ENCODE measurements at places on chromosomes 3 and 15.

DNA sequence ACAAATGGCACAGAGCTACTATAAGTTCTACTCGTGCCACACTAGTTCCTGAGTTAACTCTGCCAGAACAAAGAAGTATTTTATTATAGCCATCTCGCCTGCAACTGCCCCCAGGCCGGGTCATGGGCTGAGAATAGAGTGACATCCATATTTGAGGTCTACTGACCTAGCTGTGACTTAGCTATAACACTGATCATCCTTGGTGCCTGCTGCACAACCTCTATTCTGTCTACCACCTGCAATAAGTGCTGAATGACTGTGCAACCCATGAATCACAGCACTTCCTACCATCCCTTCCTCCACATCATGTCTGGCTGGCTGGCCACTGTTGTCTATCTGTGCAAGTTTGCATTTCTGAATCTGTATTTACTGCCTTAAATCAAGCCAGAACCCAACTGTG is 506.5 kb upstream of the TBL1XR1 start:
- DNase-seq = no peak

DNA sequence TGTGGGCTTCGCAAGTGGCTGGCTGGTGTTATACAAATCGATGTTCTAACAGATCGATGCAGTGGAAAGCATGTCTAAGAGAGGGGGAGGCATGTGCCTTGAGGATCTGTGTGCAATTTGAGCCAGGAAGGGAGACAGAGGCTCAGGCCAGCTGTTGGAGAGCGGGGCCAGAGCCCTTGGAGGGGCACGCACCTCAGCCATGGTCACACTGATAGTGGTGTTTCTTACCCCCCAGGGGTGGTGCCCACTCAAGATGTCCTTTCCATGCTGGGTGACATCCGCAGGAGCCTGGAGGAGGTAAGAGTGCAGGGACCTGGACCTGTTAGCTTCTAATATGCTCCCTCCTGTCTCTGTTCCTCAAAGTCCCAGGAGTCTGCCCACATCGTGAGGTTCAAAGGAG is 3.8 kb upstream of the ABTB1 start:
- DNase-seq = no peak

GRCh38 chr3:5136919-5137429 is 14.9 kb downstream of the ARL8B start:
- DNase-seq = no peak

GRCh38 chr3:3278073-3278472 is 98.6 kb upstream of the CRBN start:
- no peak for DNase-seq

DNA sequence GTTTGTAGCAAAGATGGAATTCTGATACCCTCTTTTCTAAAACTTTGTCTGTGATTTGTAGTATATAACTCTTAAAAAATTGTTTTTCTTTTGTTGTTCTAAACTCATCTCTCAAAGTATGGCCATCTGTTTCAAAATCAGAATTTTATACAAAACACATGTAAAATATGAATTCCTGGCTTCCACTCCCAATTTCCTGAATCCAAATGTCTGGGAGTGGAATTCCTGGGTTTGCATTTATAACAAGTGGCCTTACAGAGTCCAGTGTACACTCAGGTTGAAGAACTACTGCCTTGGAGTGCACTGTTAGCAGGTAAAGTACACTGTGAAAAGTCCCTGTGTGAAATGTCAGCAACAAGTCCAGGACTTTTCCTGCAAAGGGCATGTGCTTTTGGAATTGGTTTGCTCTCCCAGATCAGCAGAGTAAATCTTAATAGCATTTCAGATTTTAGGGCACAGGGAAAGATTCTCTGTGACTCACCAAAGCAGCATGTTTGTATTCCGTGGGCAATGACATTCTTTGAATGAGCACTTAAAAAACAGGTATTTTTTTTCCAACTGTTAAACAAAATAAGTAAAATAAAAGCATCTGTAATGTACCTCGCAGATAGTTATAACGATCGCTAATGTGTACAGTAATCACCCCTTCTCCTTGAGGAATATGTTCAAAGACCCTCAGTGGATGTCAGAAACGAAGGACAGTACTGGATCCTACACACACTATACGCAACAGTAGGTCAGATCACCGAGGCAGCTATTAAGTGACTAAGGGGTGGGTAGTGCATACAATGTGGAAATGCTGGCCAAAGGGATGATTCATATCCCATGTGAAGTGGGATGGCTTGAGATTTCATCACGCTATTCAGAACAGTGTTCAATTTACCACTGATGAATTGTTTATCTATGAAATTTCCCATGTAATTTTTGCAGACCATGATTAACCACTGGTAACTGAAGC is 2.0 kb upstream of the CLDN16 start:
- DNase-seq = no peak

DNA sequence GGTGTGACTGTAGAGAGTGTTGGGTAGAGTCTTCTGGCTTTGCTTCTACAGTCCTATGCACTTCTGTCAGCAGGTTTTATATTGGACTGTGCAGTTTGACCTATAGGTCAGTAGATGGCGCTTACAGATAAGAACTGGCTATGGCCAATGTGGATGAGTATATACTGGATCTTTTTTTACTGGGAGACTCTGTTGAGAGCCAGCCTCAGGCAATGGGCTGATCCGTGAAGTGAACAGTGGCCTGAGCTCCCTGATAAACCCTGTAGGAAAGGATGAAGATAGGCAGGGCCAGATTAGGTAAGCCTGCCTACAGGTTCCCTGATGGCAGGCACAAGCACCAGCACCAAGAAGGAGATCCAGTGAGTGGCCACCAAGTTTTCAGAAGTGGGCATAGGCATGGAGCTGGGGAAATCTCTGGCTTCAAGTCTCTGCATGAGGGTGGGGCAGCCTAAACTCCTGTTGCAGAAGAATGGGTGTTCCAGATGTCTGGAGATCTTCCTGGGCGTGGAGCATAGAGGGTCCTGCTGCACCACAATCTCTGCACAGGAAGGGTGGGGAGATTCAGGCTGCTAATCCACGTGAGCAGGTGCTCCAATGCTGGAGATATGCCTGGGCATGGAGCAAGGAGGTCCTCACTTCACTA is 326.0 kb upstream of the SGO1 start:
- DNase-seq = peak; percentile 64

DNA sequence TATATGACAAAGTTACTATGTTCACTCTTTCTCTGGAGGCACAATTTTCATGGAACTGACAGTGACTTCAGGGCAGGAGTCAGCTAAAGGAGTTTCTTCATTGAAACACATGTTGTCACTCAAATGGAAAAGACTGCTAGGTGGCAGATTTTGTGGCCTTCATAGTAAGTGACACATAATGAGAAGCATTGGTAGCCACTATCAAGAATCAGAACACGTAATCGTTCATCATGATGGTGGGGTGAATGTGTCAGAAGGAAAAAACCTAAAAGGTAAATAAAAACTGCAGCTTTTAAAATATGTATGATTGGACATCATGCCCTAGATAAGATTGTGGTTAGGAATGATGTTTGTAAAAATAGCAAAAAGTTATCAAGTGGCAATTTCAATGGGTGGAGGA is 1491.0 kb downstream of the SI start:
- DNase-seq = no peak

DNA sequence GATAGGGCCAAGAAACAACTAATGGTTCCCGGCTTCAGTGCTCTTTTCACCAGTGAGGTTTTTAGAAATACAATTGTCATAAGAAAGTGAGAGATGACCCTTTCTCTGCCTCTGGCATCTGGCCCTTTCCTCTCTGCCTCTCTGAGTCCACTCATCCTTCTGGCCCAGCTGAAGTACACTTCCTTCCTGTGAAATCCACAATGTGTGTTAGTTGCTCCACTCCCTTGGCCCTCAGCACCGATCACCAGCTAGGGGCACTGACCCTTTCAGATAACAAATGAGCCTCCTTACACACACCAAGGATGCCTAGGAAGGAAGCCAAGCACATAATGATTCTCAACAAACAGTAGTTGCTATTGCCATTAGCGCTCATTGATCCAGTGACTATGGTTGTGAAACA is 2.9 kb upstream of the CAV3 start:
- DNase-seq = no peak

GRCh38 chr3:135109681-135110080 is 314.6 kb downstream of the EPHB1 start:
- no peak for DNase-seq

Data from stomach (tissue), 19 donors.